CMK (cell line): ENCODE measurements at places on chromosomes 2 and 18.

DNA sequence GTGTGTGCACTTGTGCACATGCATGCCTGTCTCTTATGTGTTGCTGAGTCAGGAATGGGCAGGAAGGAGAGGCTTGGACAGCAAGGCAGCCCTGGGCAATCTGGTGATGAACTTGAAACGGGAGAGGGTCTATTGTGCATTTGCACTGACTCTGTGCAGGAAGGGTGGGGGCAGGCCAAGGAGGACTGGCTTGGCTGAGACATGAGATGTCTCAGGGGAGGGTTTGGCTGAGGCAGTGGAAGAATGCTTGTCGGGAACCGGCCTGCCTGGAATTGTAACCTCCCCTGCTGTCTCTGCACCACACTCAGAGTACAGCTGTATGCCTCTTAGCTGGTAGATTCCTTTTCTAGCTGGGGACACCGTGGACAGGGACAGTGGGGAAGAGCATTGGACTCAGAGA, 176.1 kb upstream of the TNP1 start:
- DNase-seq: no peak

DNA sequence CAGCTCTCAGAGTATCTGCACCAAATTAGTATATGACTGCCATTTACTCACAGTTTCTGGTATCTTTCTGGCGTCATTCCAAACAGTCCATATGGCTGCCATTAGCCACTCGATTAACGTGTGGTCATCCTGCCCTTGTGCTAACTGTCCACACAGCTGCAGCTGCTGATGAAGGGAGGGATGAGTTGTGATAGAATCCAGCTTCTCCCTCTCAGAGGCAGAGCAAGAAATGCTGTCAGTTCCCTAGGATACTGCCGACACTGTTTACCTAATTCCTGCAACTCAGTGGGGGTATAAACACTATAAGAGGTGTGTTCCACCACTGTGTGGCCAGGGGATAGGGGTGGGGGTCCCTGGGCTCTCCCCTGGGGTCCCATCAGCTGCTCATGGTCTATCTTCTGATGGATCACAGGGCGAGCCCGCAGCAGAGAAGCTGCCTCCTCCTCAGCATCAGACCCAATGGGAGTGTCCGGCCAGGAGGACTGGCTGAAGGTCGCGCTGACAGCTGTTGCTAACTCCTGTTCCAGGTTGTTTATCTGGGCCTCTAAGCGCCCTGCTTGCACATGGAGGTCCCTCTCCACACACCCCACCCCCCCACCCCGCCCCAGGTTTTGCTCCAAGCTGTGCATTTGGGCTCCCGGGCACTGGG, 17.3 kb upstream of the KLHL23 start:
- no peak for DNase-seq

DNA sequence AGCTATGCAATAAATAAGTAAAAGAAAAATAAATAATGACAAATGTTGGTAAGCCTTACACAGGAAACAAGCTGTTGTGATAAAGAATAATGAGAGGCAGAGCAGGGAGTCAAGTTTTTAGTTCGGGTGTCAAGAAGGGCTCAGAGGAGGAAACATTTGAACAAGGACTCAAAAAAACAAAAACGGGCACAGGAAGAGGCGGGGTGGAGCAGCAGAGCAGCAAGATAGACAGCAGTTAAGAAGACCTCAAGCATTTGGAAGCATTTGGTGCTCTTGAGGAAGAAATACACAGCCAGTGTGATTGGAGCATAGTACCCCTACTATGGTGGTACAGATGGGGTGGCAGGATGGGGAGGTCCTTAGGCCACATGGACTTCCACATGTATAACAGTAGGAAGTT, 2.8 kb downstream of the TMEM169 start:
- DNase-seq: no peak

DNA sequence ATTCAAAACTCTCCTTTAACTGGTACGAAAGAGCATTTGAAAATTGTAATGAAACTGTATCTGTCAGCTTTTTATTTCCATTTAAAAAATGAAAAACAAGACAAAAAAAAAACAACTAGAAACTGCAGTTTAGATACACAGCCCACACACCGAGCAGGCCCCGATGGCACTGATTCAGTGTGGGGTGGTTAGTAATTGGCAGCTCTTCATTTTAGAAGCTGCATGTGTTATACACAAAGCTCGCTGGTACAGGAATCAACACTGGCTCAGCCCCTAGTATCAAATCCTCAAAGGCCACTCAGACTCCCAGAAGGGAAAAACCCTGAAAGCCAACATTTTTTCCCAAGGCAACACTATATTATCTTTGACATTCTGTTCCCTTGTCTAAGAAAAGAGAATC, 30.5 kb upstream of the RMDN2 start:
- no peak for DNase-seq

DNA sequence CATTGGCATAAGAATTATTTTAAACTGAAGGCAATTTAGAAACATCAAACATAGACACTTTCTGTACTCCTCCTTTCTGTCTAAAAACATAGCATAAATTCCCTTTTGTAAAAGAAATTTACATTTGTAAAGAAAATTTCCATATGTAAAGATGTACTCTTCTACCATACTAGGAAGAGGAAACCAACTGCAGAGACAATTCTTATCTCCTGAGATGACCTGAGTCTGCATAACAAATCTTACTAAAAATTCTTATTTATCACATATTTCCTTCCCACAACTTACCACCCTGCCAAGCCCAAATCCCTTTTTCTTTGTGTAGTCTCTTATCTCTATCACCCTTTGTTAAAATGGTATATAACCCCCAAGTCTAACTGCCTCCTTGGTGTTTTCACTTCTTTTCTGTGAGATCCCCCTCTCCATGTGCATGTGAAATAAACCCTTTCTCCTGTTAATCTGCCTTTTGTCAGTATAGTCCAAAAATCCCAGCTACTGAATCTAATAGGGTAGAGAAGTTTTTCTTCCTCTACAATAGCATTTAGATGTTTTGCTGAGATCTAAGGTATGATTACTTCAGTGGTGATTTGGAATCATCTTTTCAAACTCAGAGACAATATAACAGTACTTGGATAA, 81.0 kb downstream of the CHN1 start:
- no peak for DNase-seq

DNA sequence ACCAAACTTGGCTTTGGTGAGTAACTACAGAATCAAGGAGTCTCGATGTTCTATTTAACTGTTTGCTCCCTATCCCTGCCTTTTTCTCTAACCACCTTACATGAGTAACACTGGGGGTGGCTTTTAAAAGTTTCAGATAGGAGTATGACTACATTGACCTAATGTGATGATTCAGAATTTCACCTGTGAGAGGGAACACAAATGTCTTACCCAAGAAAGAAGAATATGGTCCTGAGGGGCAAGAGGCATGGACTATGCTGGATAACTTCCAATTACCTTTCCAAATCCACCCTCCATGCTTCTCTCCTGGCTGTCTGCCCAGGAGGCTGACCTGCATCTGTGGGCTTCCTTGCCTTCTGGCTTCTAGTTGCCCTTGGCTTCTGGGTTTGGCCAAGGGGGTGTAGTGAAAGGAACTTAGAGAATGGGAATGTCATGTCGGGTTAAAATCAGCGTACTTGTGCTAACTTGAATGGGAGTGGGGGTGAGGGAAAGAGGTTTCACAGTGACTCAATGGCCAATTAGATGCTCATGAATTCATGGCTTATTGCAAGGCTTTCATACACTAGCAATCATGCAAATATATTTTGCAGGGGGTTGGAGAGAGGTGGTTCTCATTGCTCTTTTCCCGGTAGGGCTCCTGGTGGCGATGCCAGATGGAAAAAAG, 5.3 kb upstream of the IL36G start:
- DNase-seq: no peak

GRCh38 chr2:42345986-42346385, 15.0 kb downstream of the COX7A2L start:
- no peak for DNase-seq

- DNase-seq: no peak
These were observed 321.7 kb upstream of the REV1 start for GRCh38 chr2:99811544-99811943.
